ENCODE measurements at places on chromosomes 7 and 10.

- DNase-seq = no peak
These were observed 137.5 kb downstream of the ZNF365 start for GRCh38 chr10:62511656-62512055.

GRCh38 chr10:35007858-35008301 is 82.3 kb downstream of the CUL2 start:
- DNase-seq = no peak

- DNase-seq = no peak
These were observed 129.6 kb upstream of the MKLN1 start for GRCh38 chr7:131197920-131198615.

DNA sequence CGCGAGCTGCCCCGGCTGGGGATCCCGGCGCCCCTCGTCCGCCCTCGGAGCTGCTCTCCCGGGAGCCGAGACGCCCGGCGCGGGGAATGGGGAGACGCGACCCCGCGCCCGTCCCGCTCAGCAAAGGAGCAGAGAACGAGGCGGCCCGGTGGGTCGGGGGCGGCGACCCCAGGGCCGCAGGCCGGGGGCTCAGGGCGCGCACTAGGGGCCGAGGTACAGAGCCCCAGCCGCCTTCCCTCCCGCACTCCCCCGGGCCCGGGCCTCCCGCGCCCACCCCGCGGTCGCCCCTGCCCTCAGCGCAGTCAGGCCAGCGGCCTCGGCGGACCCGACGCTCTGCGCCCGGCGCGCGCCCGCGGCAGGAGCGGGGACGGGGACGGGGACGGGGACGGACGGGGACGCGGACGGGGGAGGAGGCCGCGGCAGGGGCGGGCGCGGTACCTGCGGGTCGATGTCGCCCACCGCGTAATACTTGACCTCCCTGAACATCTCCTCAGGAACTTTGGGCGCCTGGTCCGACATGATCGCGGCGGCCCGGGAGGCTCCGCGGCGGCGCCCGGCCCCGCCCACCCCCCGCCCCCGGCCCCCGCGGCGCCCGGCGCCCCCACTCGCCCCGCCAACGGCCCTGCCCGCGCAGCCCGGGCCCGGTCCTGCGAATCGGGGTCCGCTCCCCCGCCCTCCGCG is 373 bp downstream of the PAXIP1 start:
- peak; percentile 40 for DNase-seq

DNA sequence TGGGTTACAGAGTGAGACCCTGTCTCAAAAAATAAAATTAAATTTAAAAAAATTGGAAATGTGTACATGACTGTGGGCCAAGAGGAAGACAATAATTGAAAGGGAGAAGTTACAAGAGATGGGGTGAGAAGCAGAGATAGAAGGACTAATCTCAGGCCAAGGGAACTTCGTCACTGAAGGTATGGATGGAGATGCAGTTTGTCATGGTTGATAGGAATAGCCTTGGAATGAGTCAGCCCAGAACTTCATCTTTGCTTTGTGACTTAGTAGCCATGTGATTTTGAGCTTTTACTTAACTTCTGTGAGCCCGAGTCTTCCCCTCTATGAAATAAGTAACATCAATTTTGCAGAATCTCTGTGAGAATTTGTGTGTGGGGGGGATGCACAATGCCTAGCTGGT is 6.5 kb upstream of the PODXL start:
- no peak for DNase-seq

DNA sequence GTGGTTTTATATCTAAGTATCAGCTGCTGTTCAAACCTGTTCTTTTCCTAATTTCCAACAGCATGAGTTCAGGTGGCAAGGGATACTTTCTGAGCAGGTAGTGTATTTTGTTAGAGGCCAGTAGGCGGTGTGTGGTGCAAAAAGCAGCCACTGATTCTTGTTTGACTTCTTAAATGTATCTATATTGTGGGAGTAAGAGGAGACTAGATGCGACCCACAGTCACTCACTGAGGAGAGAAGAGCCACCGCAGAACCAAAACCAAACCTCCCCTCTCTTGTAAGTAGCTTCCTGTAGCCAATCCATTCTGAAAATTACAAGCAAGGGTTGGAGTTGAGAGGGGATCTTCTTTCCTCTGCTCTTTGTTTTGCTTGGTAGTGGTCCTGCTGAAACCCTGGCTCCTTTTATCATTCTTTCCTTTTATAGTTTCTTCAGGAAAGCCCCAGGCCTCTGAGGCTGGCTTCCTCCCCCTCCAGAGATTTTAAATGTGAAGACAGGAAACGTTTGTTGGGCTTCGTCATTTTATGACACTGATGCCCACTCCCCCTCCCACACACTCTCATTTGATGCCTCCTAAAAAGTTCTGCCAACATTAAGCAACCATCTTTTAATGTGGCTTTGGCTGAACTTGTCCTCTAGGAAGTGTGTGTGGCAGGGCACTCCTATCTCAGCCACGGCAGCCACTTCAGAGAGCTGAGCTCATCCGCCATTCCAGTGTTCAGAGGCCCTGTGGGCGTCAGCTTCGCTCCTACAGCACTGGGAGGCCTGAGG is 566.0 kb downstream of the SUGCT start:
- DNase-seq = no peak

GRCh38 chr10:17659365-17659764 is 15.4 kb downstream of the STAM start:
- DNase-seq = no peak

GRCh38 chr7:29139191-29139590 is 7.1 kb downstream of the CPVL start:
- DNase-seq = no peak

GRCh38 chr7:1951159-1951536 is 281.1 kb downstream of the ELFN1 start:
- DNase-seq = no peak

GRCh38 chr10:47161465-47161864 is 138.5 kb upstream of the GDF10 start:
- DNase-seq = no peak

- no peak for DNase-seq
These were observed 90.0 kb downstream of the TFEC start for GRCh38 chr7:115940460-115941060.

DNA sequence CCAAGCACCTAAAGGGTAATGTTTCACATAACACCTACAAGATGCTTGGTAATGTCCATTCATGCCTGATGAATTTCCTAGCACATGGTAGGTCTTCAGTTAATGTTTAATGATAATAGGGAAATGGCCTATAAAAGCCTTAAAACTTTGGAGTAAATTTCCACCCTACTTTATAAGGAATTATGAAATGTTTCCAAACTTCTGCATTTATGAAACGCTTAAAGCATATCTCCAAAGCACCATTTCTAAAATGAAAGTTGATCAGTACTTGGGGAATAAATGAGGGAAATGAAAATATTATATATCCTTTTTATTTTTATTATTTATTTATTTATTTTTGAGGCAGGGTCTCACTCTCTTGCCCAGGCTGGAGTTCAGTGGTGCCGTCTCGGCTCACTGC is 51.8 kb downstream of the INPP5F start:
- no peak for DNase-seq

DNA sequence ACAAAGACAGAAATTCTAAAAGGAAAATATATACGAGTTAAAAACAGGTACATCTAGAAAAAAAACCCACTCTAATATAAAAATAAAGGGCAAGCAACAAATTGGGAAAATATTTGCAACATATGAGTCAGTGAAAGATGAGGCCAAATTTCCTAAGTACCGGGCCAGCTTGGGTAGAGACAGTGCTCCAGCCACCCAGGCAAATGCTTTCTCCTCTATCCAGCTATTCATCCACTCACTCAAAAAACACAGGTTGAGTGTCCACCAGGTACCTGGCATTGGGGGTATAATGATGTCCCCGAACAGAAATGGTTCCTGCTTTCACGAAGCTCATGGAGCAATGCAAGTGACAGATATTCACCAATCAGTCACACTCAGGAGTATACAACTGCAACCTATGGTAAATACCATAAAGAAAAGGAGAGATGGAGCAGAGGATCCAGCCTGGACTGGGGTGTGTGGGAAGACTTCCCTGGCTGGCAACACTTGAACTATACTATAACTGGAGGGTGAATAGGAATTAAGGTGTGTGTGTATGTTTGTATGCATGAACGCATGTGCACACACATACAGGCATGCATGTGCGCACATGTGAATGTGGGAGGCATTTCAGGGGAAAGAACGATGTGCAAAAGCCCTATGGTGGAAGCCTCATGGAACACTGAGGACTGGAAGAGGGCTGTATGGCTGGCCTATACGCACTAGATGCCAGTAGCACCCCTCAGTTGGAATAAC is 2.3 kb downstream of the ARHGAP22 start:
- DNase-seq = no peak

- peak; percentile 37 for DNase-seq
These were observed at the start of gene AOAH for GRCh38 chr7:36723951-36724664. Gene AOAH, minus strand, starts transcription at chr7:36724494. Its CDS starts 346 bp downstream, at chr7:36724148.

- no peak for DNase-seq
These were observed 2.1 kb downstream of the PAXIP1 start for GRCh38 chr7:155000795-155001194.

DNA sequence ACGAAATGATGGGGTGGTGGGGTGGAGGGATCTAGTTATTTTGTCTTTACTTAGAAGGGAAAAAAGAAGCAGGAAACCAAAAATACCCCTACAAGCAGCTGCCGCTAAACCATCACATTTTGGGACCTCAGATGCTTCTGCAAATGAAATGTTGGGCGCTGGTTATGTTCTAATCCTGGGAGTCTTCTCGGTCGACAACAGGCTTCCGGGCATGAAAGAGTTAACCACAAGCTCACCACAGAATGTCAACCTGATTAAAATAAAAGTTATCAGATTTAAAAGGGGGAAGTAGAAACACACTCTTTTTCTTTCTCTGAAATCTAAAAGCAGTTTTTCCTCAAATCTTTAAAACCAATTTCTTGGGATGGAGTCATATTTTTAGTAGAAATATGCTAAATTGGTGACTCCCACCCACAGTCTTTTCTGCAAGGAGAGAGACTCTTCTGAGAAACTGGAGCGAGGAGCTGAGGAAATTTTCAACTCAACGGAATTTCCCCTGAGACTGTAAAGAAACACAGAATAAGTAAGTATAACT is 16.8 kb downstream of the IL2RA start:
- no peak for DNase-seq

DNA sequence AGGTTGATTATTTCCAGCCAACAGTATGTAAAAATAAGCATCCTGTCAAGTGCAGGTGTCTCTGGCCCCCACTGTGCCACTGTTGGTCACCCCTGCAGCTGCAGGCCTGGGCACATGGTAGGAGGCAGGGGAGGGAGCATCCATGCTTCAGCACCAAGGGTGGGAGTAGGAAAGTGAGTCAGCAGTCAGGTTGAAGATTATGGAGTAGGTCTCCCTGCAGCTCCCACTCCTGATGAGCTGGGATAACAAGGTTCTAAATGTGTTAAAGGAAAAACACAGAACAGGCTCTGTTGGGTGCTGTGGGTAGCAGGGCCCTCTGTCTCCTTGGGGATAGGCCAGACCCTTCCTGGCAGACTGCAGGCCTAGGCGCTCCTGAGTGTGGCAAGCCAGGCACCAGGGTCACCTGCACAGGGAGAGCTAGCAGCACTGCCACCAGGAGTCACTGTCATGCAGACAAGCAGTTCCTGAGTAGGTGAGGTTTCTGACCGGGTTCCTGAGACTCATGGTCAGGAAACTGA is 59.3 kb downstream of the NUDCD3 start:
- no peak for DNase-seq

- DNase-seq = no peak
These were observed 36.0 kb upstream of the RSU1 start for GRCh38 chr10:16853201-16853600.

GRCh38 chr7:51587604-51588003 is 271.0 kb upstream of the COBL start:
- DNase-seq = no peak

- DNase-seq = no peak
These were observed 68.8 kb upstream of the INHBA start for GRCh38 chr7:41771717-41772116.

GRCh38 chr7:106222545-106222944 is 62.2 kb downstream of the NAMPT start:
- DNase-seq = no peak

GRCh38 chr7:138510003-138510402 is 49.9 kb downstream of the TRIM24 start:
- no peak for DNase-seq

- no peak for DNase-seq
These were observed 41.5 kb upstream of the PIK3CG start for GRCh38 chr7:106823631-106824030.

GRCh38 chr10:46544989-46545791 is 11.3 kb downstream of the GPRIN2 start:
- DNase-seq = peak; percentile 22

GRCh38 chr7:132041108-132041507 is 484.7 kb upstream of the PODXL start:
- no peak for DNase-seq

- DNase-seq = no peak
These were observed 101.5 kb upstream of the GPR26 start for GRCh38 chr10:123564631-123565030.

DNA sequence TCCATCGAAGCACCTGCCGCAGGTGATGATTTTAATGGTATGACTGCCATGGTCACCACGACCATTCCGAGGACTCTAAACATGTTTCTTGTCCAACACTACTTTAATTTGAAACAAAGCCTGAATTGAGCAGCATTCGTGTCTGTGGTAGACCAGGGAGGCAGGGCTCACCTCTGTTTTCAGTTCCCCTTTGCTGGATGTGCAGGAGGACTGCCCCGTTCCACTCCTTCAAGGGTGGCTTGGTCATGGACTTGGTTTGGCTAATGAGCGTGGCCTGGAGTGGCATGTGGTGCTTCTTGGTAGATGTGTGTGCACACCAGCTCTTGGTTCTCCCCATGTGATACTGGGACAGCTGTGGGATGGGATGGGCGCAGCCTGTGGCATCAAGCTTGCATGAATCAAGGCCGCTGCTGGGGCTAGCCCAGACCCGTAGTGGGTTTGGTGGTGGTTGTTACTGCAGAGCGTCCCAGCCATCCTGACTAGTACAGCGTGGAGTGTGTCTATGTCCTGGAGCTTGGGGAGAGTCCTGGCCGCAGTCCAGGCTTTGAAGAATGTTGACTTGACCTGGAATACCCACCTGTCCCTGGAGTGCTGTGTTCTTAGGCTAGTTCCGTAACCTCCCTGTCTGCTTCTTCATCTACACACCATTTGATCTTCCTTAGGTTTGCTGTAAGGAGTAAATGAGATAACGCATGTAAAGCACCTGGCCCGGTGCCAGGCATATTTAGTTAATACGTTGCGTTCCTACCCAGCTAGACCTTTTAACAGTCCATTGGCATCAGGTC is 34.8 kb downstream of the MGMT start:
- DNase-seq = no peak

DNA sequence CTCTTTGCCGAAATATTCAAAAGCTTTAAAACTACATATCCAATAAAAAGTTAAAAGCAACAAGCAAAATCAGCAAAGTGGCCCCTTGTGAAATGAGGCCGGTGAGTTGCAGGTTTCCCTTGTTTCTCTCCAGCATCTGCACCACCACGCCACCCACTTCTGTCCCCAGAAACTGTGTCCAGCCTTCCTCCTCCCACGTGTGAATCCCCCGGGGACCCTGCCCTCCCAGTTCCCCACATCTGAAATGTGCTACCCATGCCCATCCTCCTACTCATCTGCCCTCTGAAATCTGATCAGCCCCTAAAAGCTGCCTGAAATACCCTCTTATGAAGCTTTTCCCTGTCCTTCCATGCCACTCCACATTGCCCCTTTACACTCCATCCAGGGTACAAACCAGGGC is 3.8 kb downstream of the ALOX5 start:
- DNase-seq = no peak

GRCh38 chr7:17844022-17844421 is 96.3 kb downstream of the SNX13 start:
- no peak for DNase-seq

GRCh38 chr10:63600540-63600939 is 79.3 kb downstream of the REEP3 start:
- DNase-seq = no peak

GRCh38 chr7:41037691-41038090 is 665.2 kb downstream of the INHBA start:
- no peak for DNase-seq

- DNase-seq = no peak
These were observed 14.3 kb downstream of the ADAM12 start for GRCh38 chr10:126373972-126374371.
